Tibial nerve (tissue), 4 donors: ENCODE measurements at places on chromosomes 1 and 21.
A peak's percentile ranks its signal among the peaks of the same experiment; 100 is the strongest.

DNA sequence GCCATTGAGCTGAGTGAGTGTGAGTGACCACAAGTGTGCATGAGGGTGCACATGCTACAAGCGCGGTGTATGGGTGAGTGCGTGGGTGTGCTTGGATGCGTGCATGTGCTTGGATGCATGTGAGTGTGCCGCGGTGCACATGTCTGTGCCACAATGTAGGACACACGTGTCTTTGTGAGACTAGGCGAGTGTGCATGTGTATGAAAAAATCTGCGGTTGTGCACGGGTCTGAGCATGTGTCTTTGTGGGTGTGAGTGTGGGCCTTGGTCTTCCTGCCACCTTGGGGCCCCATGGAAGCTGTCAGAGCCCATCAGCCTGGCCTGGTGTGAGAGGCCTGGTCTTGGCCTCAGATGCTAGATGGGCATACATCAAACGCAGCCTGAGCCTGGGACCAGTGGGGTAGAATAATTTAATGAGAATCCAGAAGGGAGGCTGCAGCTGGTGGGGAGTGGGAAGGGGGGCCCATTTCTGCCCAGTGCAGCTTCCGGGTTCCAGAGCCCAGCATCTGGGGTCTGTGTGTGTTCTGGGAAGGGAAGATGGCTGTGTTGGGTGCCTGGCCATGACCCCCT is 103.9 kb upstream of the SLC2A1 start:
- DNase-seq = no peak

DNA sequence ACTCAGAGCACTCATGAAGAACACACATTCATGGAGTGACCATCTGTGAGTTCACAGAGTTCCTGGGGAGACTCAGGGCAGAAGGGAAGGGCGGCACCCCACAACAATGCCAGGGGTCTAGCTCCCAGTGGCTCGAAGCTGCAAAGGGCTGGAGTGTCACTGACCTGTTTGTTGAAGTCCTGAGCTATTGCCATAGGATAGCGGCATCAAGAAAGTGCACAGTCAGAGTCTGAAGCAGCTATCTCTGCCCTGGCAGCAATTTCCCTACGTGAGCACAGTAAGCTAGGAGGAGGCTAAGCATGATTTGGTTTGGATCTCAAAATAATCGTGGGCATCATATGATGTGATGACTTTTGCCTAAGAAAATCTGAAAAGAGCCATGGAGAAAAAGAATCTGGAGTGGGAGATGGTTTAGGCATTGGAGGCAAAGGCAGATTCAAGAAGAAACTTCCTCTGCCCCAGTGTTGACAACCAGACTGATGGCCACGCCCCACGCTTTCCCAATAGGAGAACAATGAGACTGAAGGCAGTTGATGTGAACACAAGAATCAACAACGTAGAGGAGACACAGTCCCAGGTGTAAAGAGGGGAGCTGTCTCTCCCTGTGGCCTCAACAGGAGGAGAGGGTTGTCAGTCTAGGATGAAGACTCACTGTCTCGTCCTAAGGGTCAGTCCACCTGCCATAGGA is 100.0 kb upstream of the SLC25A33 start:
- peak; percentile 59 for DNase-seq

DNA sequence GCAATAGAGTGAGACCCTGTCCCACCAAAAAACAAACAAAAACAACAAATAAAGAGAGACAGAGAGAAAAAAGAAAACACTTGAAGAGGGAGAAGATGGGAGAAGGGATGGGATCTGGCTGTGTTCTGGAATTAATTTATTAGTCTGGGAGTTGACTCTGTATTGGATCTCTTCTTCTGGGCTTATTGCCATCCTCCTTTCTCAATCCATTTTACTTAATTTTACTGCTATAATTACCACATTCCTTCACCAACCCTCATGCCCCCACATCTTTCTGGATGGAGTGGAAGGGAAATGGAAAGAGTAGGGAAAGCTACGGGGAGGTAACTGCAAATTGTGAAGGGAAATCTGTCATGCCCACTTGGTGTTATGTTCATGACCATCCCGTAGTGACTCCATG is 42.9 kb downstream of the FMN2 start:
- no peak for DNase-seq

GRCh38 chr1:14896381-14897079 is 257.0 kb upstream of the TMEM51 start:
- no peak for DNase-seq

DNA sequence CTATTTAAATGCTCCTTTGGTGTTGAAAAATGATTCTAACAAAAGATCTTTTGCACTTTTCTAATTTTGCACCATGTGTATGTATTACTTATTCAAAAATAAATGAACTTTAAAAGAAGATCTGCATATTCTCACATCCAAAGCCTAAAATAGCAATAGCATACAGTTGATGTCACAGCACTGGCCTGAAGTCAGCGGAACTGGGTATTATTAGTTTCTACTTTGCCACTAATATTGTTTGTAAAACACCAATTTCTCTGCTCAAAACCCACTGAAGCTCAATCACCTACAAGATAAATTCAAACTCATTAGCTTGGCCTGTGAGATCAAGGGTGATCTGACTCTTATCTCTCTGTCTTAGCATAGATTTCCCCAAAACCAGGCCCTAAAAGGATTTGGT is 34.5 kb upstream of the BCAR3 start:
- DNase-seq = no peak

DNA sequence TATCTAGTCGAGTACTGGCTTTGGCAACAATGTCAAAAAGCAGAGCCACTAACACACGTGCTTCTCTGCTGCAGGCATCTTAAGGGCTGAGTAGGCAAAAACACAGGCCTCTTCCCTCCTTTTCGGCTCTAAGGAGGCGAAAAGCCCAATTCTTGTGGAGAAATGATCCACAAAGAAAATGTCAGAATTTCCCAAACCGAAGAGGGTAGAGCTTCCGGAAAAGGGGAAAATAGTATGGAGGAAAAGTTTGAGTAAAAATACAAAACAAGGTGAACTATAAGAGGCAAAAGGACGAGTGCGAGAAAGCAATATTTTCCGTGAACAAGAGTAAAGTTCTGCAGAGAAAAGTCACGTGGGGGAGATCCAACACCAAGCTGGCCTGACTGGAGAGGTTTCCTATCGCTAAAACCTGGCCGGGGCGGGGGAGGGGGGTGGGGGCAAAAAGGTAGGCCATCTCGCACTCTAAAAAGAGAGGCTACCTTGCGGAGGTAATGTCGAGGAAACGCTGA is 551 bp downstream of the ZRANB2 start:
- no peak for DNase-seq

DNA sequence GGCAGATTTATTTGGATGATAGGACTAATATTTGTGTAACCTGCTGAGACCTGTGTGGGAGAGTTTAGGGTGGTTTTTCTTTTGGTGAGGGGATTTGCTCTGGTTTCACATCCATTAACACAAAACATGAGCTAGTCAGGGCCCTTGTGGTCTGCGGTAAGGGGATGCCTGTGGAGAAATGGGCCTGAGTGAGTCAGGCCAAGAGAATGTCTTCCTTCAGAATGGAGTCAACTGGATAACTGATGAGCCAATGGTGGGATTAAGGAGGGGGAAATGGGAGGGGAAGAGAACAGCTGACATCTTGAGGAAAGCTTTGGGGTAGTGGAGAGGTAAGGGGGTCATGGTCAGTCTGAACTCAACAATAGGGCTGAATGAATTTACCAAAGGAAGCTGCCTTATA is 13.9 kb downstream of the WNT2B start:
- DNase-seq = no peak

- no peak for DNase-seq
Observed at GRCh38 chr1:155932081-155932480, 2.1 kb downstream of the KHDC4 start.

DNA sequence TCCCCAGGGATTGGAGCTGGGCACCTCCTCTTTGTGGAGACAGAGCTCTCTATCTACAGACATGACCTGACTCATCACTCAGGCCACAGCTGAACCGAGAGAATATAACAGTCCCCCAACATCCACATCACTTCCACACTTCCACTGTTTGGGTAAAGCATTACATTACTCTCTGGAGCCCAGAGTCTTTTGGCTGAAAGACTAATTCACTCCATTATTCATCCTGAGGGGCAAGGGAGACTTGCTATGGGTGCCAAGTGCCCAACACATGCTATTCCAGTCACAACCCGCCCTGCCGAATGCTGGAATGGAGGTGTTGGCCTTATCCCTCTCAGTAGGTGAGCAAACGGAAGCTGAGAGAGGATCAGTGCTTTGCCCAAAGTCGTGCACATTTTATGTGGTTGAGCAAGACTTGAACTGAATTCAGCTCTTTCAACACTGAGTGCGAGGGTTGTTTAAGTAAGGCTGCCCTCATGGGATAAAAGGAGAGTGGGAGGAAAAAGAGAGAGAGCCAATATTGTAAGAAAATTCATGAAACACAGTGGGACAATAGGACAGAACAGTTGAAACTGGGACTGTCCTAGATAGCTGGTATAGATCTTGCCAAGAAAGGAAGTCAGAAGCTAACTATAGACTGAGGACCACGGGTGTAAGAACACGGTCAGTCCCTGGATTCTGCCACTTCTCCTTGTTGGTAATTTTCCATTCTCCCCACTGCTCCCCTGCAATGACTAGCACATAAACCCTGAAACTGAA is 13.5 kb upstream of the CHI3L1 start:
- DNase-seq = peak; percentile 78

DNA sequence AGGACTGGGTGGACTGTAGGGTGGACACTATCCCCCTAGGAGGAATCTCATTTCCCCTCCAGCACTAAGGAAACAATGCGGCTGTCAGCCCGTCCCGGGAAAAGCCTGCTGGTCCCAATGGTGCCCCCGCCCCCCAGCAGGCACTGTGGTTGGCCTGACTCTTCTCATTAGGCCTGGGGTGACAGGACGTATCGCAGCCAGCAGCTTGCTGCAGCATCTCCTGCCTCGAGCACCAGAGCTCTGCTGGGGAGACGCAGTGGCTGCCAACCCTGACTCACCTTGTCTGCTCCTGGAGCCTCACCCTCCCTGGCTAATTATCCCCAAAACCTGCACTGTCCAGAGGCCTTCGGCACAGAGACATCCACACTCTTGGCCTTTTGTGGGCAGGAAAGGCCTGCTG is 115.1 kb upstream of the GJB5 start:
- no peak for DNase-seq

- DNase-seq = peak; percentile 33
Observed at GRCh38 chr1:231040019-231040799, at the start of gene FAM89A. TSS of gene FAM89A (minus strand) at chr1:231040254. CDS start at chr1:231040211, 43 bp downstream.

DNA sequence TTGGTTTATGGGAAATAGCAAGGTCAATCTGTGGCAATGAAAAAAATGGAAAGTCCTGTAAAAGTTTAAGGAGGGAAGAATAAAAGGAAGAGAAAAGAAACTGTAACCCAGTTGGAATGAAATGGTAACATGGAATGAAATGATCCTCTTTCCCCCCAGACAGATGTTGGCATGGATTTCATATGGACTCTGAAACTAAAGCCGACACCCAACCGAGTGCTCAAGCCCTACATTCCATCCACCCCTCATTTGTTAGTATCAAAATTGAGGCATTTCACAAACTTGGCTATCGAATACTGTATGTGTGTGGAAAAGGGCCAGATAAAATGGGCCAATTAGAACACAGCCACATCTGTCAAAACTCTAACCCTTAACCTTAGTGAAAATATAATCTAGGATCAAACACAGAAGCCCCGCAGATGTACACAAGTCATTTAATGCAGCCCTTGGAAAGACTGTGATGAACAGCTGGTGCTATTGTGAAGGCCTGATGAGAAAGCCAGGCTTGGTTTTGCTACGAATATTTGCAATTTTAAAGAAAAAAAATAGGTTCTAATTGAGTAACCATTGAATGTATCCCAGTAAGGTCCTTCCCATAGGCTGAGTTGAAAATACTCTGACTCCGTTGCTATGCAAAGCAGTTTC is 72.6 kb upstream of the RGL1 start:
- DNase-seq = no peak

DNA sequence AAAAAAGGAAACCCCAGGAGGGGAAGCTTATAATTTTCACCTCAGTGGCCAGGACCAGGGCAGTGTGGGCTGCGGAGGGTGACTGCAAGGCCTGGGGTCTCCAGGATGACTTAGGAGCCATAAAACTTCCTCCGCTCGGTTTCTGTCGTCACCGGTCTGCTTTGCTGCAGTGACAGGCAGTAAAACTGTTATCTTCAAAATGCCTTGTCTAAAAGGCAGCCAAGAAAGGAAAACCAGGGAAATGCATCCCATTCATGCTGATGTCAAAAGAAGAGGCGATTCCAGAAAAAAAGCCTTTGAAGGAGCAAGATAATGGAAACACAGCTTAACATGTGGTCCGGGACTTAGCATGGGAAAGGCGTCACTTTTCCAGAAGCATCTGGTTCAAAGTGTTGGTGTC is 42.0 kb downstream of the COL6A1 start:
- no peak for DNase-seq

- no peak for DNase-seq
Observed at GRCh38 chr1:30123896-30124295, 599.5 kb downstream of the MATN1 start.

DNA sequence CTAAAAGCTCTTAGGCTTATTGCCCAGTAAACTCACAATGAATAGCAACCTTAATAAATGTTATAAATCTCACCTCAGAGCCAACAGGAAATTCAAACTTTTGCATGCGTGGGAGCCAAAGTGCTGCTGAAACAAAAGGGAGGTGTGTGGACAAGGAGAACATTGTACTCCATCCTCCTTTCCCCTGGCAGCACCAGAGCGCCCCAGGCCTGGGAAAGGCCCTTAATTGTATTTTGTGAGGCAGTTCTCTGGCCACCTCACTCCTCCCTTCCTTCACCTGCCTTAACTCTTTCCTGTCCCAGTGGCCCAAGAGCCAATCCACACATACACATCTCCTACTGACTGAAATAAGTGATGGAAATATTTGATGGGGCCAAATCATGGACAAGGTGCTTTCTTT is 648.5 kb downstream of the LMO4 start:
- DNase-seq = no peak

DNA sequence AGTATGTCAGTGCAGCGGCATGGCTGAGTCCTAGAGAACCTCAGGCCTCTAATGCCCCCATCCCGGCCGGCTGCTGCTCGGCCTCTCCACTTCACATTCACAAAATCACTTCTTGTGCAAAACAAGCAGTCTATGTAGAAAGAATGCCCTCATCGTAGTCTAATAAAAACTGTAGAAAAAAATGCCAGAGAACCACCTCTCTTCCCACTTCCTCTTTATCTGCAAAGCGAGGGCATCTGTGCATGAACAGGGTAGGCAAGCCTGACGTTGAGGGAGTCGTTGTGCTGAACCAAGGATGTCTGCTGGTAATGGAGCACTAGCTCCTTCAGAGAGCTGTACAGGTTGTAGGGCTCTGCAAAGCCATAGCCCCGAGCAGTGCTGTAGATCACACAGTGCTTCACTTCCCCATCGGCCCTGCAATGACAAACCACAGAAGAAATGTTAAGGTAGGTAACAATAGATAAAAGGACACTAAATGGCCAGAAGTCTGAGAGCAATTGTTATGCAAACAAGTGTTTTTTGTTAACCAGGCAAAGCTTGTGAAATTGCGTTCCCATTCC is 88.9 kb downstream of the PIK3R3 start:
- DNase-seq = no peak
